Stimulated activated CD4-positive, alpha-beta T cell treated with anti-CD3 and anti-CD28 coated beads, Interleukin-15, amount 100 ng/mL, for 1 hour (primary cell): ENCODE measurements at places on chromosomes 1 and 21.
A peak's percentile ranks its signal among the peaks of the same experiment; 100 is the strongest.

DNA sequence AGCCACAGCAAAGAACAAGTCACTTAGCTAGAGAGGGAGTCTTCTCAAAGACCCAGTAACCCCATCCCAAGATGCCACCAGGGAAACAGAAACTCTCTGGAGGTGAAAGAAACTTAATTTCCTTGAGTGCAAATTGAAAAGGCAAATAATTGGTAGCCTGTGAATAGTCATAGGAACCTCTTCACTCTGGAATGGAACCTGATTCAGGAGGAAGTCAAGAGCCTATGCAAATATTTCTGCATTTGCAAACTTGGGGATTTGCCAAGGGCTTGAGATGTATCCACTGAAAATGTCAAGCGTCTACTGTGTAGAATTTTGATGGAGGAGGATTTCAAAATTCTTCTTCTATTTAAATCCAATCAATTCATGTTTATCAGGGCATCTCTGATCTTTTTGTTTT lies 5.7 kb downstream of the HIVEP3 start:
- no peak for DNase-seq

GRCh38 chr1:85240174-85240601 lies 19.3 kb downstream of the C1orf52 start:
- DNase-seq, result no peak

DNA sequence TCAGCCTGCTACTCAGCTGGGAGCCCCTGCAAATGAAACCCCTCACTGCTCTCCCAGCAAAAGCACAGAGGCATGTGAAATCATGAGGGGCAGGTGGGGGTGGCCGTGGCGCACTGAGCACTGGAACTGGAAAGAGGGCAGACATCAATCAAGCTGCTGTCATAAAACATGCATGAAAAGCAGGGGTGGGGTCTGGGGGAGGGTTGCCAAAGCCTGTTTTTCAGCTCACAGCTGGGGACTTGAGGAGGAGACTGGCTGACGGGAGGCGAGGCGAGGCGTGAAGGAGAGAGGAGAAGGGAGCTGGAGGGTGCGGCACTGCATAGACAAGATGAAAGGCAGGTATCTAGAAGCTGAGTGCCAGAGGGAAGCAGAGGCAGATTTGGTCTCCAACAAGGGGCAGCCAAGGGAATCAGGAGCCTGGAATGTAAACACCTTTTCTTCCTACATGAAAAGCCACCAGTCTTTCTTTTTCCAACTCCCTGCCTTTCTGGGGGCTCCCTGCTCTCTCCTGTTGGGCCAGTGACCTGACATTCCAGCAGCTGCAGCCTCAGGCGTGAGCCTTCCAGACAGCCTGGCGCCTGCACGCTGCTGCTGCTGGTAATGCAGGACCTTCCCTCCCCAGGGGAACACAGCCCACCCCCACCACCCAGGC lies 87.0 kb downstream of the NMNAT2 start:
- no peak for DNase-seq

DNA sequence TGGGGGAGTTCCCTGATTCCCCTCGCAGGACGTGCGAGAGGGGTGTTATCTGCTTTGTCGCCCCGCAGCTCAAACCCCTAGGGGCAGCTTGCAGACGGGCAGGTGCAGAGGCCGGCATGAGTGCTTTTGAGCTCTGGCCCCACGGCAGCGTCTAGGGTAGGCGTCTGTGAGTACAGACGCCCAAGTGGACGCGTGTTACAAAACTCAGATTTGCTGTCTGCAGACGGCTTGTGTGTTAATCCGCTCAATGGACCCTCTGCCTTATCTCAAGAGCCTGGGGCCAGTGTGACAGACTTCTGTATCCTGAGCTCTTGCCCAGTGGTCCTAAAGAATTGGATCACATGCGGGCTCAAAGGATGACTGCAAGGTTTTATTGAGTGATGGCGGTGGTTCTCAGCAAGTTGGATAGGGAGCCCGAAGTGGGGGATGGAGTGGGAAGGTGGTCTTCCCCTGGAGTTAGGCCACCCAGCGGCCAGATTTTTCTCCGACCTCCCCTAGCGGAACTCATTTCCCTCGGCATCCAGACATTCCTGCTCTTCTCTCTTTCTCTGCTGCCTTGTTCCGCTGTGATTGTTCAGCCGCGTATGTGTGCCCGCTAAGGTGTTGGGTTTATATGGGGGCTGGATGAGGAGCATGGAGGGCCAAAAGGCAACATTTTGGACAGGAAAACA lies 9.4 kb downstream of the CFHR4 start:
- DNase-seq, result no peak

GRCh38 chr1:42282867-42283583 lies 52.0 kb downstream of the FOXJ3 start:
- DNase-seq, result no peak

GRCh38 chr1:66331658-66332547 lies 202.1 kb upstream of the SGIP1 start:
- DNase-seq, result peak; percentile 25
